ENCODE measurements at places on chromosomes 6 and 20.

DNA sequence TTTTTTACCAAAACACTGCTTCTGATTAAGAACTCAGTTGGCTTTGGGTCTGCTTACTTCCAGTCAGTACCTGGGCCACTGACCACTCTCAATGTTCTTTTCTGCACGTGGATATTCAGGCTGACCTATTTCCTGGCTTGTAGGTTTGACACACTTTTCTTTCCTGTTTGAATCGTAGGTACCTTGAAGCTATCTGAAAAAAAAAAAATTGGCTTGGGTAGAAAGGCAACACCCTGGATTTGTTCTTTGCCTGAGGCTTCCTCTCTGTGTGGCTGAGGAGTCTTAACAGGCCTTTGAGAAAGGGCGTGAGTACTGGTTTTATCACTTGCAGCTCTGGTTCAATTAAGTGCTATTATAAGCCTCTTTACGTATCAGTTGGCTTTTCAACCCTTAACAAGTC, 60.6 kb upstream of the IL20RA start:
- no peak for DNase-seq

- no peak for DNase-seq
Measured at GRCh38 chr20:8414586-8415274, 282.7 kb downstream of the PLCB1 start.

GRCh38 chr20:46307139-46307998, 929 bp downstream of the CDH22 start:
- peak; percentile 50 for DNase-seq

- DNase-seq = peak; percentile 52
Measured at GRCh38 chr6:37210313-37210968, 40.5 kb downstream of the PIM1 start.

DNA sequence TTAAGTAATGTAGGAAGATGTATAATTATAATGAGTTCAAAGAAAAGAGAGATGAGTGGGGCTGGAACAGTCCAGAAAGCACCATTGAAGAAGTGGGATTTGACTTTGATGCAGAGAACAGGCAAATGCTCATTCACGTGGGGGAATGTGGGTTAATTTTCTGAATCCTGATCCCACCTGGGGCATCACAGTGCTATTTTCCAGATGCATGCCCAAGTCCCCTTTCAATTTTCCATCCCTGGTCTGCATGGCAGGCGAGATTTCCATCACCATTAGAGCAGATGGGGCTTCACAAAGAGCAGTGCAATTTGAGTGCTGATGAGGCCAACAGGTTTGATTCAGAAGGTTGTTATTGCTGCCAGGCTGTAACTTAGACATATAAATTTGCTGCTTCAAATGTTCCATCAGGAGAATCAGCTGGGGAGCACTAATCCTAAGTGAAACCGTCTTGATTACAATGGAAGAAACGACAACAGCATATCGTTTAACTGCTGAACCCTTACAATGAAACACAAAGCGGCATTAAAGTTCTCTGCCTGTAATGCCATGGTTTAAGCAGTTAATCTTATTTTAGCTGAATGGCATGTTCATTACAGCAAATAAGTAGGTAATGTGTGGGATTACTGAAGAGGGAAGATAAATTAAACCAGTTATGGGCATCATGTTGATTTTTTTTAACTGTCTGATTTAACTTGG, 45.2 kb downstream of the OSTM1 start:
- no peak for DNase-seq

- DNase-seq = no peak
Measured at GRCh38 chr20:11214256-11214840, 540.5 kb upstream of the JAG1 start.

DNA sequence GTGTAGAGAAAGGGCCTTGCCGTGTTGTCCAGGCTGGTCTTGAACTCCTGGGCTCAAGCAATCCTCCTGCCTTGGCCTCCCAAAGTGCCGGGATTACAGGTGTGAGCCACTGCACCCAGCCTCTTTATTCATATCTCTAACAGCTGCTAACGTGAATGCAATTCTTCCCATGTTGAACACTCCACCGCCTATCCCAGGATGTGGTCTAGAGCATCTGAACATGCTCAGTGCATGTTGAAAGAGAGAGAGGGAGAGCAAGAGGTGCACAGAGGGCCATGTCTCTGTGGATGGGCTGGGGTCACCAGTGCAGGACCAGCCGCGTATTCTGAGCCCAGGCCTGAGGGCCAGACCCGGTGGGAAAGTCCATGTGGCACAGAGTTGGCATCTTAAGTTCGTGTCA, 12.8 kb downstream of the TUBB2A start:
- no peak for DNase-seq

GRCh38 chr6:82227770-82228169, 19.8 kb downstream of the IBTK start:
- DNase-seq = no peak

DNA sequence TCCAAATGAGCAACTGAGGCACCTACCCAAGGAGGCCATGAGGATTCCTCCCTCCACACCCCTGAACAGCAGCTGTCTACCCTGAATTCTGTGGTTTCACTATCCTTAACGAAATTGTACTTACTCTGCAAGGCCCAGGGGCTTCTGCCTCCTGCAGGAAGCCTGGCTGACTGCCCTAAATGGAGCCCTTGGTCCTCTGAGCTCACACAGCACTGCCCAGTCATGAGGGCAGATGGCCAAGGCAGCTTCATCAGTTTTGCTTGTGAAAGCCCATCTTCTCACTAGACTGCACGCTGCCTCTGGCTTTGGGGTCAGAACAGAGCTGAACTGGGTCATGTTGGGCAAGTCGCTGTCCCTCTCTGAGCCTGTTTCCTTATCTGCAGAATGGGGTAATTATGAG, 26.4 kb upstream of the SIRPA start:
- no peak for DNase-seq

- no peak for DNase-seq
Measured at GRCh38 chr6:157791450-157791849, 31.6 kb upstream of the SNX9 start.

DNA sequence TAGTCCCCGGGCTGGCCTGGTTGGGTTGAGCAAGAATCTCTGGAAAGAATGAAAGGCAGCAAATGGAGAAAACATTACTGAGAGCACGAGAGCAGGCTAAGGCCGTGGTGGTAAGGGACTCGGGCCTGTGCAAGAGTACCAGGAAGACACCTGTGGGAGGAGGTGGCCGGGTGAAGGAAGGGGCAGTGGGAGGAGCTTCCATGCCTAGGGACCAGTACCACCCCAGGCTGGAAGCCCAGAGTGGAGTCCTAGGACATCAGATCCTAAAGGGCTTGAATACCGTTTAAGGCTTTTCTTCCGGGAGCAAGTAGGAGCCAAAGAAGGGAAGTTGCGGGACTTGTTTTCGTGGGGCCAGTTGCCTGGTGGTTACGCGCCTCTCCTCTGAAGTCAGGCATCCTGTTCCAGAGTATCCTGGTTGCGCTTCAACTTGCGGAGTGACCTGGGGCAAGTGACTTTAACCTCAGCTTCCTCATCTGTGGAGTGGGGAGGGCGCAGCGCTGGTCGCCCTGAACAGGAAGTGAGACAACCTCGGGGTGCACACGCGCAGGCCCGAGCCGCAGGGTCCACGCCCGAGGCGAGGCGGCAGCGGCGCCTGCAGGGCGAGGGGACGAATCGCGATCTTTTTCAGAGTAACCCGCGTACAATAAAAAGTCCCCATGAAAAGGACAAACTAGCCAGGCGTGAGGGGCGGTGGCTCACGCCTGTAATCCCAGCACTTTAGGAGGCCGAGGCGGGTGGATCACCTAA, 1.1 kb upstream of the TPD52L2 start:
- peak; percentile 70 for DNase-seq

DNA sequence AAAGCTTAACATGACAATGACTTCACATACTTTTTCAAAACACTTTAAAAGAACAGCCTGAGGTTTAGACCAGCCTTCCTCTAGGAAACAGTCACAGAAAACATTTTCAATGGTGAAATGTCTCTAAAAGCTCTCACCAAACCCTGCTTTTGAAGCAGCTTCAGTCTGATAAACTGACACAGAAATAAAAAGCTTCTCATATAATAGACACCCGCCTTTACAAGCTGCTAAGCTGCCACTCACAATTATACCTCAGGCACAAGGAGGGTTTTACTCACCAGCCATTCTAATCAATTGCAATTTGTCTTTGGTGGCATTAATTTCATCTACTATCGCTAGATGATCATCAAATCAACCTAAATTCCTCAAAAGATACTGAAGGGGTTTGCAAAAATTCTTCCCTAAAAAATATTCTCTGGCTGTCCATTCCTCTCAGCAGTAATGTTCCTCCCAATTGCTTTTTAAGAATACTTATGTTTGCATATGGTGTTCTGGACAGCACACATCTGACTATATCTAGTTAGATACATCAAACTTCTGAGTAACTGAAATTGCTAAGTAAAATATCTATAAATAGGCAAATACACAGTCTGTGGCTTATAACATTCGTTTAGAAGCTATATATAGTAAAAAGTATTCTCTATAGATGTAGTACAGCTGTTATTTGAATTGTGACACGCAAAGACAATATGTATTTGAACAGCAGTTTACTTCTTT, 29.4 kb downstream of the KIF13A start:
- DNase-seq = no peak

GRCh38 chr6:46016063-46016608, 476 bp upstream of the CLIC5 start:
- no peak for DNase-seq

DNA sequence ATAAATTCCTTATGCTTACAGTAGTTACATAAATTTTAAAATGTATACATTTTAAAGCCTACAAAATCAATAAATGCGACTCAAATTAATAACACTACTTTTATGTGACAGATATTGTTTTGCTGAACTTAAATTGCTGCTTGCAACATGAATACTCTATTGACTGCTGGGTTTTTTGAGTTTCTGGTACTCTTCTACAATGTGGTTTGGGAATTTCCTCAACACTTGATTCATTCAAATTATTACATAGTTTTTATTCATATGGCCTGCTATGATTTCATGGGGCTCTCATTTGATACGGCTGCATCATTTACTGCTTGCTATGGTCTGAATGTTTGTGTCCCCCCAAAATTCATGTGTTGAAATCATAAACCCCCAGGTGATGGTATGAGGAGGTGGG, 2.3 kb upstream of the TXLNB start:
- DNase-seq = no peak

DNA sequence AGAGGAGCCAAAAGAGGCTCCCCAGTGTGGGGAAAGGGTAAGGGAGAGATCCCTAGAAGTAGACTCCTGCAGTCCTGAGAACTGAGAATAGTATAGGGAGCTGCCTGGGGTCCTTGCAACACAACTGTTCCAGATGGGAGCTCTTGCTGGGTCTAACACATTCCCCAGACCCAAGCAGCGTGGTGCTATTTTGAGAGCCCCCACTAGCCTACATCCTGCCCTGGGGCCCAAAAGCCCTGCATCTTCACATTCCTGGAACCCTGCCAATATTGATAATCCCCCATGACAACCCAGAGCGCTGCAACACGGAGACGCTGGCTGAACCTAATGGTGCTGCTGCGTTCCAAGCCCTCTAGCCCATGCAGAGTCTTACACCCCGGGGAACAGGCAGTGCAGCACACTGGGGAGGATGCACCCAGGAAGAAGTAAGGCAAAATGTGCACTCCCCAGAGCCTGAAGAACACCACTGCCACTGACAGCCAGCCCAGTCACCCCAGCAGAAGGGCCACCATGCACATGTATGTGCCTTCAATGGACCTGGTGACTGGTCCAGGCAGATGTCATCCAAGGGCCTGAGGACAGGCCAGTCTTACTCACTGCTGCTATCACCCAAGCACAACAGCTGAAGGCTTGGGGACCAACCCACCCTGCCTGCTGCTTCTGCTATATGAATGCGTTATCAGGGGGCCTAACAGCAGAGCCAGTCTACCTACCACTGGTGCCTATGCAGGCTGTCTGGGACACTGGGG, 7.0 kb upstream of the RNF217 start:
- DNase-seq = no peak

DNA sequence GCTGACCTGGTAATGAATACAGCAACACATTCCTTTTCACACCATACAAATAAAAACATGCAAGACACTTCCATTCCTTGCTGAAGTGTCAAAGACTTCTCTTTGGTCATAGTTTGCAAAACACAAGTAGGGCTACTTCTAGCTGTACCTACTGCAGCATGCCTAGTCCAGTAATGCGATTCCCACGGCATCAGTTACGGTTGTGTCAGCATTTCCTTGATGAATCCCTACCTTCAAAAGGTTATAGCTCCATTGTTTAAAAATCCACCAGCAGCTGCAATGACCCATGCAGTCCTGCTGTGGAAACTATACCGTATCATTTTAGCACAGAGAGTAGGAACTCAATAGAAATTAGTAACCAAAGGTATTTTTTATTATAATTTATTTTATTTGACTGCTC, 1371.5 kb downstream of the EPHA7 start:
- DNase-seq = no peak

DNA sequence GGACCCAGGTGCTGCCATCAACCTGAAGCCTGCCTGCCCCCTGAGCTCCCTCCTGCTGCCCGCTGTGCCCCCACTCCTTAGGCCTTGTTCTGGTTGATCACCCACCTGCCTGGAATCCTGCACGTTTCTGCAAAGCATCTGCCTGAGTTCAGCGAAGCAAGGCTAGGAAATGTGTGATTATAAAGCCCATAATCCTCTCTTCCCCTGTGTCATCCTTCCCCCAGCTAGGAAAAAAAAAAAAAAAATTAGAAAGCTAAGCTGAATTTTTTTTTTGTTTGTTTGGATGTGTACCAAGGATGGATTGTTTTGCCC, 93.2 kb downstream of the FOXA2 start:
- DNase-seq = no peak

DNA sequence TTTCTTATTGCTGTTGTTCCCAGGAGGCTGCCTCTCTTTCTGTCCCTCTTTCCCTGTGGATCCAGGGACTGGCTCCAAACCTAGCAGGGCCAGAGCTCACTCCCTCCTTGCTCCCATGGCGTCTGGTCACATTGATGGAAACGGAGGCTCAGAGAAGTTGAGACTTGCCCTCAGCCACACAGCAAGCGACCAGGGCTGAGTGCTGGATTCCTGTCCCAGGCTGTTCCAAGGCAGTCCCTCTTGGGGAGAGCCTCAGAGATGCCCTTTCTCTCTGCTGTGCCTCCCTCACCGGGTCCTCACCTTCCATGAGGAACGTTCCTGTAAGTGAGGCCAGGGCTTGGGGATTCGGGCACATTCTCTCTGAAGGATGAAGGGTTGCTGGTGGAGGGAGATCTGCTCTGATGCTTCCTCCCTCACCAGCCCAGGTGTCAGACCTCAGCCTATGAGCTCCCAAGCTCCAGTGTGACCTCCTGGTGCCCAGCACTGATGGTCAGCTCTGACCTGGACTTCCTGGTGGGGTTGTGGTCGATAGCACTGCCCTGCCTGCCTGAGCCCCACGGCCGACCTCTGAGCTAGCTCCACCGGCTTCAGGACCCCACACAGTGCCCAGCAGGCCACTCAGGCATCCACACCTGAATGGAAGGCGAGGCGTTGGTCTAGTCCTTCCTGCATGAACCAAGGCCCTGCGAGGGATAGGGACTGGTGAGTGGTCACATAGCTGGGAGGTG, 26.8 kb downstream of the SUN5 start:
- no peak for DNase-seq

GRCh38 chr20:5642155-5642981, 107.8 kb upstream of the SHLD1 start:
- no peak for DNase-seq

- no peak for DNase-seq
Measured at GRCh38 chr20:45394221-45395113, 13.6 kb upstream of the DBNDD2 start.

GRCh38 chr6:41055149-41055548, 2.1 kb downstream of the APOBEC2 start:
- DNase-seq = no peak

GRCh38 chr6:20846602-20847028, 312.4 kb downstream of the CDKAL1 start:
- no peak for DNase-seq

Measured in activated CD4-positive, CD25-positive, alpha-beta regulatory T cell (primary cell).